ENCODE measurements at places on chromosomes 11 and 22.

DNA sequence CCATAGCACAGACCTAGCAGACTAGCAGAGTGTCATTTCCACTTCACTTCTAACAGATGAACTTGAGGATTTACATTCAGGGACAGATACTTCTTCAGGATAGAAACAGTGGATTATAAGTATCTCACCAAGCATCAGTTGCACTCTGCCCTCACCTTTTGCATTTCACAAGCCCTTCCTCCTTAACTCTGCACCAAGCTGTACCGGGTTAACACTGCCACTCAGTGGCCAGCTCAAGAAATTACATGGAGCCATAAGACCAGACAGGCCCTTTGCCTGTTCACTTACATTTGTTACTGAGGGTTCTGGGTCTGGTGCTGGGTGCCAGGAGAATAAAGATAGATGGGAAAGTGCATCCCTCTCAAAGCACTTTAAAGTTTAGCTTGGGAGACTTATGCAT lies 309.8 kb downstream of the SHANK2 start:
- DNase-seq, result no peak

DNA sequence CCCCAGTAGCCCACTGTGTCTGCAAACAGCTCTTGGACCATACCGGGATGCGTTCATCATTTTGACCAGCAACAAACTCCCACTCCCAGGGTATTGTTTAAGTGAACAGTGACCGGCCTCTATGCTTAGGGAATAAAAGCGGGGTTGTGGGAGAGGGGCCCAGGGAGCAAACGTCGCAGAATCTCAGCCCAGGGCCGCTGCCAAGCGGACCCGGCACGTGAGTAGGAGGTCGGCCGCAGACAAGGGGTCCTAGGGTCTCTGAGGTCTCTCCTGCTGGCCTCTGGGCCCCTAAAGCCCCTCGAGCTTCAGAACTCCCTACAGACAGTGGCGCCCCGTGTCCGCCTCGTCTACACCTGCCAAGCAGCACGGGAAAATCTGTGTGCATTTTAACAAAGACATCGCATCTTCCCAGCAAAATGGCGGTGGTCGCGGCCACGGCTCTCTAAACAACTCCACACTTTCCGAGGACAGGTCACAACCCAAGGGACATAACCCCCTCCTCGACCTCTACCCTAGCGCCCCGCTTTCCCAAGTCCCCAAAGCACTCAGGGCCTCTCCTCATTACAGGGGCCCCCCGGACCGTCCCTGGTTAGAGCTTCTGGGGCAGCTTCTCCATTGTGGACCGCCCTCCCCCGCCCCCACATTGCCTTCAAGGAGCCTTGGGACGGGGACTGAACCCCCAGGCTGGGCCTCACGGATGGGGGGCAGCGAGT lies 3.9 kb upstream of the GCAT start:
- no peak for DNase-seq

- DNase-seq, result no peak
These were observed 99.2 kb upstream of the RASSF10 start for GRCh38 chr11:12909879-12910278.

- DNase-seq, result no peak
These were observed 28.7 kb upstream of the CBX6 start for GRCh38 chr22:38900677-38901076.

DNA sequence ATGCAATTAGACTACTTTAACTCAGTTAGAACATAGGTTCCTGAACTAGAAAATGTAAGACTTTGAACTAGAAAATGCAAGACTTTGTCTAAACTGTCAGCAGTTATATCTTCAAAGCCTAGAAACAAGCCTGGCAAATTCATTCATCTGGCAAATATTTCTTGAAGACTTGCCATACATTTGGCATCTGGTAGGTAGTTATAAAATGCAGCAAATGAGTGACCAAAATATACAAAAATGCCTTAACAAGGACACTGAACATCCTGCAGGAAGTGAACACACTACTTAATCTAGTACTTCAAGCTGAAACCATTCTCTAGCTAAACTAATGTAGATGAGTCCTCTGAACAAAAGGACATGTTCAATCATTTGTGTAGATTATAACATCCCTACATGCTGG lies 84.7 kb upstream of the SCUBE2 start:
- DNase-seq, result no peak

- DNase-seq, result no peak
These were observed 713.1 kb upstream of the ARHGAP42 start for GRCh38 chr11:99973993-99974392.

DNA sequence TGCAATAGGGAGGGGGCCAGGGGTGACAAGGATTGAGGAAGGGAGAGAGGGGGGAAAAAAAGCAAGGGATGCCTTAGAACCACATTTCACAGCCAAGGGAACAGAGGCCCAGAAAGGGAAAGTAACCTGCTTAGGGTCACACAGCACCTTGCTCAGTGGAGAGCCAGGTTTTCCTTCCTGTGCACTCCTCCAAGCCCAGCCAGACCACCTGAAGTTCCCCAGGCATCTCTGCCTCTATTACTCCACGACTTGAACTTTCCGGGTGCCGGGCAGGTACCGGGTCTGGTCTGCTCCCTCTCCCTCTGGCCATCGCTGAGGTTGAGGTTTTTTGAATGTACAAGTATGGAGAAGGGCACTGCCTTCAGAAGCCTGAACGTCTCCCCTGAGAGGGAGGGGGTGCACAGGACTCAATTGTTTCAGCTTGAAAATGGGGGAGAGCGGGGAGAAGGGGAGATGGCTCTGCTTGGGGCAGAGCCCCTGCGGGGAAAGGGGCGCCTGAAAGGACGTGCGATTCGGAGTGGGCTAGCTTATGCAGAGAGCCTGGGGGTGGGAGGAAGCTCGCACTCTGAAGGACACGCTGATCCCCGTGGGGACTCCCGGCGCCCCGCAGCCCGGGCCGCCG lies 516 bp upstream of the SERPINH1 start:
- no peak for DNase-seq

DNA sequence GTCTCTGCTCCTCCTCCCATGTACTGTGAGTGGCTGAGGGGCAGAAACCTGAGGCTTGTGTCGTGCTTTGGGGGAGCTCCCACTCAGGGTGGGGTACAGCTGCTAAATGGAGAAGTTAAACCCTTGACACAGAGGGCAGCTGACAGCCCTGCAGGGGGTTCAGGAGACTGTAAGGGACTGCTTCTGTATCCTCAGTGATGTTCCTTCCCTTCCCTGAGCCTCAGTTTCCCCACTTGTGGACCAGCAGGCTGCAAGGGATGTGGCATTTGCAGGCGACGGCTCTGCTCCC lies 15.6 kb downstream of the SYNGR1 start:
- DNase-seq, result no peak

- no peak for DNase-seq
These were observed 104.0 kb downstream of the CACNA1I start for GRCh38 chr22:39674536-39674935.

DNA sequence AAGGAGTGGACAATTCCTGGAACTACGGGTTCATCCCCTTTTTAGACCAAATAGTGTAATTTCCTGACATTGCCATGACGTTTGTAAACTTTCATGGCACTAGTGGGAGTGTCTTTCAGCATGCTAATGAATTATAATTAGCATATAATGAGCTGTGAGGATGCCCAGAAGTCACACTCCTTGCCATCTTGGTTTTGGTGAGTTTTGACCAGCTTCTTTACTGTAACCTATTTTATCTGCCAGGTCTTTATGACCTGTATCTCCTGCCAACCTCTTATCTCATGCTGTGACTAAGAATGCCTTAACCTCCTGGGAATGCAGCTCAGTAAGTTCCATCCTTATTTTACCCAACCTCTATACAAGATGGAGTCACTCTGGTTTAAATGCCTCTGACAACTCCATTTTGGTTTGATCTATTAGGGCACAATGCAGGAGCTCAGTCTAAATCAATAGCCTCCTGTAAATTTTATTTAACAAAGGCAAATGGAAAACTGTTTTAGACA lies 20.7 kb downstream of the OR10A6 start:
- no peak for DNase-seq
